ENCODE measurements at places on chromosomes 6 and 20.

DNA sequence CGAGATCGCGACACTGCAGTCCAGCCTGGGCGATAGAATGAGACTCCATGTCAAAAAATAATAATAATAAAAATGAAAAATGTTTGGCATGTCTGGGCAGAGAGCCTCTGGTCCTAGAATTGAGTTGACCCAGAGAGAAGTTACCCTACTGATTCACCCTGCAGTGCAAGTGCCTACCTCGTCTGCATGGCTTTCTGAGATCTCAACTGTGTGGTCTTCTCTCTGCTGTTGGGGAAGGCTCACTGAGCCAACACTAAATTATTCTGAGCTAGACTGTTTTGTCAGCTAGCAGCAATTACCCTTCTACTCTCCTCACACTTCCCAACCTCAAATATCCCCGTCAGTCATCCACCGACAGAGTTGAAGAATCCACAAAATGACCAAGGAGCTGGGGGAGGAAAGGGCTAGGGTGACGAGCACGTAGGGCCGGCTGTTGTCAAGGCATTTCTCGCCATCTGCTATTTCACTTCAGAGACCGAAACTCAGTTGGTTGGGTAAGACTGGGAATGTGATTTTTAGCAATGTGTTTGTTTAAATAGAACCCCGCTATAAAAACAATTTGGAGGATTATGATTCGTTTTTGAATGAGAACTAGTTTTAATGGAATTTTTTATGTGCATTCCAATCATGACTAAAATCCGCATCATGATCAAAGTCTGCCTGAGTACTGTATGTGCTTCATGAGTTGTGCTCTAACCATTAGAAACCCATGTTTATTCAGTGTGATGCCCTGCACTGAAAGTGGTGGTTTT lies 9.4 kb downstream of the MAS1 start:
- DNase-seq, result no peak

DNA sequence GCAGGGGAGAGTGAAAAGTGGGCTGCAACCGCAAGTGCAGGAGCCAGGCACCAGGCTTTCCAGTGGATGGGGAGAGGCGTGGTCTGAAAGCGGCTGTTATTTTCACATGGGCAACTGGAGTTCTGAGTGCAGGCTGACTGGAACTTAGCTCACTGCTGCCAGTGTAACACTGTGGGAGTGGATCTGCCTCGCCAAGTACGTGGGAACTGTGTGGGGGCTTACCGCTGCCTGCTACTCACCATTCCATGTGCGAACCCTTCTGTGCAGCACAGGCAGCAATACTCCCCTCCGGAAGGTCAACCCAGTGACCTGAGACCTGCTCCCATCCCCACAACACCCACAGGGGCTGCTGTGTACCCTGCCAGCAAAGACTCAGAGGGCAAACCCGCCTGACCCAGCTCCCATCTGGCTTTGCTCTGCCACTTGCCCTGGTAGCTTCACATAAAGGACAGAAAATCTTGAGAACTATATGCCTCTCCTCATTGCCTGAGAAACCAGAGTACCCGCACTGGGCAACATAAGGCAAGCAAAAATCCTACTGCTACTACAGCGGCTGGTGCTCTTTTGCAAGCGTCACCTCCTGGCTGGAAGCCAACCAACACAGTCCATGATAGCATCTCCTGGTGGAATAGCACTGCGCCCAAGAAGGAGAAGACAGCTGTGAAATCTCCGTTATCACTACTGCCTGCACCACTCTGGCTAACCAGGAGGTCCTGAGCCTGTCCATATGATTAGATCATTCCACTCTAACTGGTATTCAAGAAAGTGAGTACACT lies 54.4 kb upstream of the SIRPG start:
- DNase-seq, result no peak

- DNase-seq, result no peak
These were observed 44.3 kb upstream of the MC3R start for GRCh38 chr20:56204206-56204605.

DNA sequence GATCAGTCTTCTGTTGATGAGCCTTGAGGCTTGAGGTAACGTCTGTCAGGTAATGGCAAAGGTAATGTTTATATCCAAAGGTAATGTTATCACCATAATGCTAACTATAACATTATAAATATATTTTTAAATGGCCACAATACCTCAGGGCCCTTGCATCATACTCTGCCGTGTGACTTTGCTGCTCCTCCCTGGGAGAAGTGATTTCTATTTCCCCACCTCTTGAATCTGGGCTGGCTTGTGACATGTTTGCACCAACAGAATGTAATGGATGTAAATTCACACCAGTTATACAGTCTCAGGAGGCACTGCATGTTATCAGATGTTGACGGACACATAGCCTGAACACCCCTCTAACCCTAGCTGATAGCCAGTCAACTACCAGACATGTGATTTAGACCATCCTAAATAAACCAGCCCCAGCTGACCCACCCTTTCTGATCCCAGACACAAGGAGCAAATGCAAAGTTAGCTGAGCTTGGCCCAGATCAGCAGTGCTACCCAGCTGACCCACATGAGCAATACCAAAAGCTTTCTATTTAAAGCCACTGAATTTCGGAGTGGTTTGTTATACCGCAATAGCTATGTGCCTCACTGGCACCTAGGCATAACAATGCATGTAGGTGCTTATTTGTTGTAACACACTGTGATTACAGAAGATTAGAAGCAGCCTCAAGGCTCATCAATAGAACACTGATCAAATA lies 93.8 kb upstream of the SIRPA start:
- no peak for DNase-seq

Data from NCI-H1048 (cell line).